ENCODE measurements at places on chromosomes 1 and 21.
A peak's percentile ranks its signal among the peaks of the same experiment; 100 is the strongest.

DNA sequence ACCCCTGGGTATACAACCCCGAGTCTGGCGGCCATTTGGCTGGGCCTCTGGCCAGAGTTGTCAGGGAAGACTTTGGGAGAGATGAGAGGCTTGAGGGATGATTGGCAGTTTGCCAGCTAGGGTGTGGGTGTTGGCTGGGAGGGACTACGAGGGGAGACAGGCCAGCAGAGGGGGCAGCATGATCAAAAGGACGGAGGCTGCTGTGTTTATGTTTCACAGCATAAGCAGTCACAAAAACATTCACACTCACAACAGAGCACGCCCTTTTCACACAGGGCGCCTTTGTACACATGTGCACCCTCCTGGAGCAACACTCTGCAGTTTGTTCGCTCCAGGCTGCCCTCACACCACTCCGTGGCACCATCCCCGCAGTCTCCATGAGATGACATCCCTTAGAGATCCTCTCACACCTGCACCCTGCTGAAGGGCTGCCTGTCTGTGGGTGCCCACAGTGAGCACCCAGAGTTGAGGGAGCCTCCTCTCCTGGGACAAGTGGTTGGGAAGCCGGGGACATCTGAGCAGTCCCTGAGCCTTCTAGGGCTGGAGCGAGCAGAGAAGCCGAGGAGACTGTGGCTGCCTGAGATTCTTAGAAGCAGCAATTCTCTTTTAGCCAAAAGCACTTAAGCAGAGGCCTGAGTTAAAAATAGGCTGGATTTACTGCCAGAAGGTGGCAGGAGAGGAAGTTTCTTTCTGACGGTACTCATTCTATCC, 15.4 kb downstream of the EFNA3 start:
- no peak for DNase-seq

DNA sequence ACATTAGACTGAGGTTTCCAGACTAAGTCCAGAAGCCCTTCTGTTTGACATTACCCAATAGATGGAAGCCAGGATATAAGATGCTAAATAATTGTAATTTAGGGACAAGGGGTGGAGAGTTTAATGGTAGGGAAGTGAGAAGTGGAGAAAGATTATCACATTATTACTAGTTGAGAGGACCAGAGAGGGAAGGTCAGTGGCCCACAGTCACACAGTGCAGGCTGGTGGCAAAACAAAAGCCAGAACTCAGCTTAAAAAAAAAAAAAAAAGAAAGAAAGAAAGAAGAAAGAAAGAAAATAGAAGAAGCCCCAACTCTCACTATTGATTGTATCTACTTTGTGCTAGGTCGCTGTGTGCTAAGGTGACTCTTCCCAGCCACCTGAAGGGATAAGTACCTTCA, 41.6 kb upstream of the WNT4 start:
- no peak for DNase-seq

- DNase-seq, result no peak
Measured at GRCh38 chr1:185668013-185668412, 66.2 kb upstream of the HMCN1 start.

GRCh38 chr1:205769641-205770365, 5.5 kb downstream of the RAB29 start:
- no peak for DNase-seq

- DNase-seq, result no peak
Measured at GRCh38 chr1:37676281-37677142, 15.8 kb upstream of the CDCA8 start.

GRCh38 chr1:70675737-70676156, 264.7 kb downstream of the CTH start:
- DNase-seq, result peak; percentile 18

GRCh38 chr1:116265931-116266863, 106.8 kb upstream of the ATP1A1 start:
- no peak for DNase-seq

DNA sequence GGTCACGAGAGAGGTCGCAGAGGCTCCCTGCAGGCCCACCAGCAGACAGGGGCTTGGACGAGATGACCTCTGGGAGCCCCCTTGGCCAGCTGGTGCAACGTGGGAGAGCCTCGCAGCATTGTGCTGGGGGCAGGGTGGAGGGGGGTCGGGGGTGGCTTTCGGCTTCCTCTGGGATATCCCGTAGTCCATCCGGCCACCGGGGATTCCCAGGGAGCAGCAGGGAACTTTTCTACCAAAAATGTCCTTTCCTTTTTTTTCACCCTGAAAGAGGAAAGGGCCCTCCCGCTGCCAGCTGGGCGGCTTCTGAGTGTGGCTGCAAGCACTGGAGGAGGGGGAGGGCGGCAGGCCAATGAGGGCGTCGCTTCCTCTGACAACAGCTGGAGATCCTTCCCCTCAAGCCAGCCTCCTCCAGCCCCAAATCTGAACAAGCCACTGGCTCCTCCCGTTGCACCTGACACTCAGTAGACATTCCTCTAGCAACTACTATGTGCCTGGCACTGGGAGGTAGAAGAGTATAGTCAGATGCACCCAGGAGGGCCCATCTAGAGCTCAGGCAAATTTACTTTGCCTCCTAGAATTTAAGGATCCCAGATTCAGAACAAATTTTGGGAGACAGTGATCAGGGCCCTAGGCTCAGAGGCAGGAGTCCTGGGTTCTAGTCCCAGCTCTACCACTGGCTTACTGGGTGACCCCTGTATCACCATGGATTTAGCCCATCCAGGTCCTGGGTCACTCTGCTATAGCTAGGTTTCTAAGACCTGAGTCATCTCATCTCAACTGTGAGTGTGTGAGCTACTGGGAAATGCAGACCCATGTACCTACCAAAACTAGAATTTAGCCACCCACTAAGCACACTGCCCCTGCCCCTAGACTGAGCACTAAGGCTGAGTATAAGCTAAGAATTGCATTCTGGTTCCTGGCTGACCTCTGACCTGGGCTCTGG, 2.7 kb downstream of the MOB3C start:
- DNase-seq, result peak; percentile 50

DNA sequence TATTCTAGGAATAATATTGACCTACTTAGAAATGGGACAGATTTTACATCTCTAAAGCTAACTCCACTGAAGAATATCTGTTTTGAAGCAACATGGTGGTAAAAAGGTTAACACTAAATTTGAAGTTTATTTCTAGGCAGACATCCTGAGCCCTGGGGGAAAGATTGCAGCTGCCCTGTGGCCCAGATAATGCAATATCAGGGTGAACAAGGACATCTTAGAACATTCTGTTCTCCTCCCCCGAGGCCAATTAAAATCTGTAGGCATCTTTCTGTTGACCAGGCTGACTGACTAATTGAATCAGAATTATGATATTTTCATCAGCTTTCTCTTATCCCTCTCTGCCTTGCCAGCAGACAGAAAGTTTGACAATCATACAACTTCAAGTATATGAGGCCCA, 149.8 kb upstream of the DUSP10 start:
- DNase-seq, result no peak

DNA sequence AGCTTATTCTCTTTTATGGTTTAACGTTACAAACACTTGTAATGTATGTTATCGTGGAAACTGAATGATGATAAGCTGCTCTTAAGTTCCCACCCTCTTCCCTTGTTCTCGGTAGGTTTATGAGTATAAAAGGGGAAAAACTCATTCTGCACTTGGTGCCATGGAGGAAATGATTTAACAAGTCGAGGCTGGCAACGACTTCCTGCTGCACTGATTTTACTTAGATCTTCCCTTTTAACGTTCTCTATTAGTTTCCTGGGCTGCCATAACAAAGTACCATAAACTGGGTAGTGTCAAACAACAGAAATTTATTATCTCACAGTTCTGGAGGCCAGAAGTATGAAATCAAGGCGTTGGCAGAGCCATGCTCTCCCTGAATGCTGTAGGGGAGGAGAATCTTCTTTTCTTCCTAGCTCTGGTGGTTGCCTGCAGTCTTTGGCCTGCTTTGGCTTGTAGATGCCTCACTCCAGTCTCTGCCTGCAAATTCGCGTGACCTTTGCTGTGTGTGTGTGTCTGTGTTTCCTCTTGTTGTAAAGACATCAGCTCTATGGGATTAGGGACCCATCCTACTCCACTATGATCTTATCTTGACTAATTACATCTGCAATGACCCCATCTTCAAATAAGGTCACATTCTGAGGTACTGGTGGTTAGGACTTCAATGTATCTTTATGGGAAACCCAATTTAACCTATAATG, 26.3 kb downstream of the HUNK start:
- DNase-seq, result no peak

GRCh38 chr1:215636258-215636965, 69.3 kb downstream of the KCTD3 start:
- DNase-seq, result no peak

- no peak for DNase-seq
Measured at GRCh38 chr1:99849413-99849743, 783 bp upstream of the AGL start.

DNA sequence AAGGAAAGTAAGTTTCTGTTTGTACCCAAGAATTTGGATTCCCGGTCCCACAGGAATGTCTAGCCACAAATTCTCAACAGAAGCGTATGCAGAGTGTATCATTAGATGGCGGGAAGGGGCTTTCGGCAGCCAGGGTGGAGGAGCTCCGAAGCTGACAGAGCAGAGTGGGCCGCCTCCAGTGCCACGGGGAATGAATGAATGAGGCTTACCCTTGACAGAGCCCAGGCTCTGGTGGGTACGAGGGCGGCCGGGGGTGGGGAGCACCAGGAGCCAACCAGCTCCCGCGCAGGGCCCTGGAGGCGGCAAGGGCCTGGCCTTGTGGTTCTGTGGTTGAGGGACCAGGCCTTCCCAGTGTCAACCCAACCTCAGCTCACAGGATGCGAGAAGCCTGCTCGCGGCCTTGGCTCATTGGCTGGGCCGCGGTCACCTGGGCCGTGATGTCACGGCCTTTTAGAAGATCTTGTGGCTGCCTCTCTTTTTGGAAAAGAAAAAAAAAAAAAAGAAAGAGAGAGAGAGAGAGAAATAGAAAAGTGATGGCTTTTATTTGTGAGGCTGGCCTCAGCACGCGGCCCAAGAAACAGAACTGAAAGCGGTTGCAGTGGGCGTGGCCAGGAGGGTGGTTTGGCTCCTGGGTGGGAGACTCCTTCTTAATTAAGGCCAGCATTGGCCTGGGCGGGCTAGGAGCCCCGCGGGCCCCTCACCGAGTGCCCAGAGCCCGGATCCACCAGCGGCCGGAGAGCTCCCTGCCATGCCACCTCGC, 34.9 kb upstream of the RUNX3 start:
- no peak for DNase-seq

GRCh38 chr1:183106746-183107145, 79.3 kb upstream of the LAMC2 start:
- no peak for DNase-seq

- no peak for DNase-seq
Measured at GRCh38 chr1:29900104-29900679, 663.9 kb downstream of the PTPRU start.

- no peak for DNase-seq
Measured at GRCh38 chr21:39020751-39021477, 162.3 kb downstream of the PSMG1 start.

DNA sequence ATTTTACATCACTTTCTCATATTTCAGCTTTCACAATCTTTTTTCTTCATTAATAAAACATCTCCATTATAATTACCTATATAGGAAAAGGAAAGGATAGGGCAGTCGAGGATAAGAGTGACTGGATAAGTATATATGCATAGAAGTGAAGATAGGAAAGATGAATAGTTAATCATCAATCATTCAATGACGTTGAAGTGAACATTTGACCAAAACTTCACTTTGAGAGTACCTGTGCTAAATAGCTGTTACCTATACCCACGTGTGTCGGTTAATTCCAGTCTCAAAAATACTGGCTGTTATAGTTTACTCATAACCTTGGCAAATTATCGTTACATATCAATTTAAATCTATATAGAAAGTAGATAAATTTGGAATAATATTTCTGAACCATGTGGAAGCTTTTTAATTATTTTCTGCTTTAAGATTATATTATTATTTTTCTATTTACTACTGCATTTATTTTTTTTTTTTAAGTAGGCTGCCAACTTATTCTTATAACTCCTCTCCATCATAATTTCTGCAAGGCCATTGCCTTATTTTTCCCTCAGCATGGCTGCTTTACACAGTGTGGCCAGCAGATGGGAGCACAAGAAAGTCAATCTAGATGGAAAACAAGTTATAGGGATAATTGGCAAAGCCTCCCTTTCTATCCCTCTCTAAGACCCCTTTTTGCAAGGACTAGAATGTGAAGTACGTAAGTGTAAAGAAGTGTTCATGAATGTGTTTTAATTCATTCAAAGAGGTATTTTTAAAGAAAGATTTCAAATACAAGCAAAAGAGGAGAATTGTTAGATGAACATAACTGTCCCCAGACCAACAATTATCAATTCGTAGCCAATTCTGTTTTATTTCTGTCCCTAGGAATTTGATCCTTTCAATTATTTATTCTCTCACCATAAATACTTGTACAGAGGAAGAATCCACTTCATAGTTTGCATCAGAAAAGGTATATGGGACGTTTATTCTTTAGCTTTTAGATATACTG, 290.4 kb downstream of the KCNT2 start:
- no peak for DNase-seq

DNA sequence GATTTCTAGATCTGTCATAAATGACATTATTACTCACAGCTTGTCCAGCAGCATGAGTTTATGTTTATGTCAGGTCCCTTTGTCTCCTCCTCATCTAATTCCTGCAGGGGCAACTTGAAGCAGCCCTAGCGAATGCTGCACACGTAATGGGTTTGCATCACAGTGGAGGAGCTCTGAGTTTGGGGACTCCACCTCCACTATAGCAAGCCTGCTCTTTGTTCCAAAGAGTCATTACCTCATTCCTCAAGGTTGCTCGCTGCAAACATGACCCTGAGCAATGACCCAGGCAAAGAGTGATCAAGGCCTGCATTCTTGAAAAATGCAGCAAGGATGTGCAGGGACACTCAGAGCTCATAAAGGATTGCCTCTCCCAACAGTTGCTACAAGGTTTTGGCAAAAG, 261.9 kb downstream of the HHIPL2 start:
- no peak for DNase-seq

- no peak for DNase-seq
Measured at GRCh38 chr1:7257225-7257624, 472.0 kb downstream of the CAMTA1 start.

- DNase-seq, result no peak
Measured at GRCh38 chr1:90925928-90926869, 95.6 kb downstream of the ZNF644 start.

GRCh38 chr1:45407629-45408287, 67.5 kb upstream of the MUTYH start:
- no peak for DNase-seq

- no peak for DNase-seq
Measured at GRCh38 chr1:200524092-200524491, 96.5 kb downstream of the KIF14 start.

GRCh38 chr1:55623311-55623710, 408.1 kb upstream of the USP24 start:
- DNase-seq, result no peak

DNA sequence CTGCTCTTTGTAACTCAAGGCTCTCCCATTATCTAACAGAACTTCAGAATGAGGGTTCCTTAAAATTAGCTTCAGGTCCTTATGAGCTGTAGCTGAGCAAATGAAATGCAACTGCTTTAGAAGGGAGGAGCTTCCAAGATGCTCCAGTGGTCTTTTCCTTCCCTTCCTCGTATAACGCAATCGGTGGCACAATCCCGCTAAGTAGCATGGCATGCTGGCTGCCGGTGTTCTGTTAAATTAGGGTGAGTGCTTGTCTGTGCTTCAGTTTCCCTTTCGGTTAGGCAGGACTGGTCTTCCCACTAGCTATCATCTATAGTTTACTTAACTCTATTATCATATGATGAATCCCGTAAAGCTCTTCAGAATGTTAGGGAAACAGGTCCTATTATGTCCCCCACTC, 917 bp downstream of the KIAA0040 start:
- DNase-seq, result no peak
